ENCODE measurements at places on chromosomes 7 and 10.
A peak's percentile ranks its signal among the peaks of the same experiment; 100 is the strongest.

- H3K4me1 ChIP-seq = no peaks in the 10 kb centered on the region
- H3K27ac ChIP-seq = no peak overlapping the region
- no peak for DNase-seq
- no peaks in the 10 kb centered on the region for H3K36me3 ChIP-seq
- H3K27me3 ChIP-seq = no peaks in the 10 kb centered on the region
Measured at GRCh38 chr10:70306886-70307520, 23.2 kb upstream of the NPFFR1 start.

GRCh38 chr10:95574649-95575365, 13.6 kb upstream of the SORBS1 start:
- H3K36me3 ChIP-seq = no peaks in the 10 kb centered on the region
- H3K27me3 ChIP-seq = peaks cover 5% of the 10 kb centered on the region
- H3K4me3 ChIP-seq = no peak overlapping the region
- no peaks in the 10 kb centered on the region for H3K4me1 ChIP-seq
- no peak overlapping the region for H3K27ac ChIP-seq

- DNase-seq = no peak
- H3K4me3 ChIP-seq = no peak overlapping the region
- H3K27me3 ChIP-seq = no peaks in the 10 kb centered on the region
- H3K27ac ChIP-seq = no peak overlapping the region
- H3K36me3 ChIP-seq = no peaks in the 10 kb centered on the region
Measured at GRCh38 chr10:82922755-82923154, 1047.8 kb downstream of the NRG3 start.

DNA sequence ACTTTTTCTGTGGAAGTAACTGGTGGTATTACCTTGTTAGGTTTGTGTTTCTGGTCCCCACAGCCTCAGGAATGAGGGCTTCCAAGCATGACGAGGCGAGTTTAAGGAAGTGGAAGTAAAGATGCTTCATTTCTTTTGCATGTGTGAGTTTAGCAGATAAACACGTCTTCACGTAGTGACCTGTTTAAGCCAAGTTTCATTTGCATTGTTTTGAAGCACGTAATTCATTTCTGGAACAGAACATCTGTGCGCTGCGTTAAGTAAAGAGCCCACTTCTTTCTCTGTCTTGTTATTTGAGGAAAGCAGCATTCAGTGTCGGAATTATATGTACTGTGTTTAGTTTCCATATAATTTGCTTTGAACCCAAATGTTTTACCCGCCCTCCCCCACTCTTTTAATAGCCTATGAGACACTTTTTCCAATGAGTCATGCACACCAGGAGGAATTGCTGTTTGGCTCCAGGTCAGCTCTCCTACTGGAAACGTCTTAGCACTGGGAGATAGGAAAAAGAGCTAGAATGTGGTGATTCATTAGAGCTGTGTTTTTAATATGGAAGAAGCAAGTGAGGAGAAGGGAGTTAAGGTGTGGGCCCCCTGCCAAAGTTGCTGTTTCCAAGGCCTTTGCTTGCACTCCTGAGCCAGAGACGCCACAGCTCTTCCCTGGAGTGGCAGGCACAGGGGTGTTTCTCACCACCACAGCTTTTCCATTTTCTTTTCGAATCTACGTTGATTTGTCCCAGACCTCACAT, 36.7 kb downstream of the BTBD16 start:
- peak; percentile 45 for DNase-seq
- H3K27ac ChIP-seq = no peak overlapping the region
- no peaks in the 10 kb centered on the region for H3K27me3 ChIP-seq
- no peaks in the 10 kb centered on the region for H3K36me3 ChIP-seq
